Esophagus squamous epithelium (tissue), 5 donors: ENCODE measurements at places on chromosomes 3 and 15. TPM values are rescaled to one million over a fixed set of nuclear protein-coding genes. Genes with fewer than 3 reads are reported as not detected.

The TMEM207 gene
- not detected for total RNA-seq

The TFG gene
- total RNA-seq: 79.3 TPM

The SERPINI2 gene
- total RNA-seq: 0.30 TPM

The TP63 gene
- 111 TPM for total RNA-seq

The SH3GL3 gene
- total RNA-seq: 0.57 TPM

The SAMMSON gene
- not detected for total RNA-seq

DNA sequence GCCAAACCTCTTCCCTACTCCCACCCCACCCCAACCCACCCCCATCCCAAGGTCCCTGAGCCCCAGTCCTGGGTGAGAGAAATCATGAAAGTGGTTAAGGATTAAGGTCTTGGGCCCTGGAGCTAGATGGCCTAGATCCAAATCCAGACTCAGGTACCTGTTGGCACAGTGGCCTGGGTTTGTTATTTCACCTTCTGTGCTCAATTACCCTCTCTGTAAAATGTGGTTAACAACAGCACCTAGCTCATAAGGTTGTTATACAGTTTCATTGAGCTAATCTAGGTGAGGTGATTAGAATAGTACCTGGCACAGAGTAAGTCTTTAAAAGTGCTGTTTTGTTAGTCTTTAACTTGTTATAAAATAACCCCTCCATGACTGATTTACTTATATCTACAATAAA, 6.4 kb upstream of the SNUPN start:
- no peak for DNase-seq

- no peak for DNase-seq
Observed at GRCh38 chr3:118884748-118885206, 149.9 kb downstream of the IGSF11 start.

- DNase-seq: no peak
Observed at GRCh38 chr3:141457624-141458236, 29.1 kb upstream of the RASA2 start.

GRCh38 chr3:157865352-157866000, 240.7 kb downstream of the SHOX2 start:
- no peak for DNase-seq

- DNase-seq: no peak
Observed at GRCh38 chr3:127025456-127025855, 42.5 kb downstream of the PLXNA1 start.

GRCh38 chr3:157931517-157931916, 174.7 kb downstream of the SHOX2 start:
- no peak for DNase-seq

- no peak for DNase-seq
Observed at GRCh38 chr3:130748981-130749380, 2.4 kb upstream of the PIK3R4 start.

GRCh38 chr15:60740231-60740630, 261.3 kb upstream of the ICE2 start:
- no peak for DNase-seq

- DNase-seq: no peak
Observed at GRCh38 chr3:180749796-180750195, 70.5 kb upstream of the CCDC39 start.

DNA sequence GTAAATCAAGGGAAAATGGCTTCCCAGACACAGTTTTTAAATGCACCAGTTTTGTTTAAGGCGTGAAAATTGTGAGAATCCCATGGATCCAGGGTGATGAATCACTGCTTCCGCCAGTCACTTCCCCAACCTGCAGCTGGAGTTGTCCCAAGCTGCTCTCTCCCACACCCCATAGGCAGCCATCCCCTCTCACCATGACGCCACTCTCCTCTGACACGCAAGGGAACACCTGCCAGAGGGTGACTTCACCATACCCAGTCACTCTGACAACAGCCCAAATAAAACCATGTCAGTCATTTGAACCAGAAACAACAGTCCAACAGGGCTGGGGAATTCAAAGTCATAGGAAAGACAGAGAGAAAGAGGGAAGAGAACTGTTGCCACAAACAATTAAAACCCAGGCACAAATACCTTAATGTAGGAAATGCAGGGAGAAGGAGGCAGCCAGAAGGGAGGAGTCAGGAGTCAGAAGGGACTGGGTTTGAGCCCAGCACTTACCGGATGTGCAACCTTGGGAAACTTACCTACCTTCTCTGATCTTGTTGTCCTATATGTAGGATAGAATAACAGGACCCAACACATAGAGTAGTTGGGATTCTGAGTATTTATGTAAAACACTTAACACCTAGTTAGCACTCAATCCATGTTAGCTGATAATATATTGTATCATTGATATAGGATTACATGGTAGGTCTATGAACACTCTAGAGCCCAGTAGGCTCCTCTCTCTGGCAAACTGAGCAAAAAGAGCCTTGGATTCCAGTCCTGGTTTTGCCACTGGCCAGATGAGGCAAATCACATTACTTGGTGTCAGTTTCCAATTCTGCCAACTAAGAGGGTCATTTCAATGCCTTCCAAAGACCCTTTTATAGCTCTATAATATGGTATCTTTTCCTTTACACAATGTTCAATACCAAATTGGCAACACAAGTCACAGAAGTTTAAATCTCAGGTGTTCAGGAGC, 326.3 kb upstream of the ICE2 start:
- DNase-seq: no peak

DNA sequence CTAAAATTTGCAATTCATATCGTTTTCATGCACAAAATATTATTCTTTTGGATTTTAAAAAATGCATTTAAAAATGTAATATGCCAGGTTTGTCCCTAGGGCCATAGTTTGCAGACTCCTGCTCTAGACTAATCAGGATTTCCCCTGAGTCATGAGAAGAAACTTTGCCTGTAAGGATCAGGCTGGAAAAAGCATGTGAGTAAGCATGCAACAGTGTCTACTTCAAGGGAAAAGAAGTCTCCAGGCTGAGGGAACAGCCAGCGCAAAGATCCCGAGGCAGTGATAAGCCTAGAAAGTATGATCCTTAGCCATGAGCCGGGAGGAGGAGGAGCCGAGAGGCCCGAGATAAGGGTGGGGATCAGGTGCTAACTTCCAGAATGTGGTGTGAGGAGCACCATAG, 382.8 kb upstream of the CFAP20DC start:
- DNase-seq: no peak

DNA sequence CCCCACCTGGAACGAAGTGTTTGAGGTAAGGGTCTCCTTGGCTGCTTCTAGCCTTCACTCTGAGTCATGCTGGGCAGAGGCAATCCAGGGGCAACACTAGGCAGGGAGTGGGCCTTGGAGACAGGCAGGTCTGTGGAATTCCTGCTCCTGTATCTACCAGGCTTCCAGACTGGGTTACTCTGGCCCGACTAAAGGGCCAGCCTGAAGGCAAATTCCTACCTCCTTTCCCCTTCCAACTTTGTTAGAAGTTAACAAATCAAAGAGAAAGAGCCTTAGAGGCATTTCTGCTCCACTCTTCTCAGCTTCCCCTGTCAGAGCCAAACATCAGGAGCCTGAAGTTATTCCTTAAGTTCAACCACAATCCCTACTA, 30.1 kb downstream of the ESYT3 start:
- no peak for DNase-seq

GRCh38 chr15:100919481-100920405, 586 bp downstream of the LRRK1 start:
- DNase-seq: no peak

GRCh38 chr3:194254040-194254439, 97.1 kb downstream of the CPN2 start:
- DNase-seq: no peak
